ENCODE measurements at places on chromosomes 3 and 15.

- no peaks in the 10 kb centered on the region for H3K27me3 ChIP-seq
- DNase-seq, result no peak
- no peaks in the 10 kb centered on the region for H3K36me3 ChIP-seq
- no peak overlapping the region for H3K27ac ChIP-seq
- H3K4me3 ChIP-seq, result no peak overlapping the region
- H3K4me1 ChIP-seq, result peaks cover 2% of the 10 kb centered on the region
These were observed 9.6 kb upstream of the SMARCC1 start for GRCh38 chr3:47791193-47791855.

DNA sequence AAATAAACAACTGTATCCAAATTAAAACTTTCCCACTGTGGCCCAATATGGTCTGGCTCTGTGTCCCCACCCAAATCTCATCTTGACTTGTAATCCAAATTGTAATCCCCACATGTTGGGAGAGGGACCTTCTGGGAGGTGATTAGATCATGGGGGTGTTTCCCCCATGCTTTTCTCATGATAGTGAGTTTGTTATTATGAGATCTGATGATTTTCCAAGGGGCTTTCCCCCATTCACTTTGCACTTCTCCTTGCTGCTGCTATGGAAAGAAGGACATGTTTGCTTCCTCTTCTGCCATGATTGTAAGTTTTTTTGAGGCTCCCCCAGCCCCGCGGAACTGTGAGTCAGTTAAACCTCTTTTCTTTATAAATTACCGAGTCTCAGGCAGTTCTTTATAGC lies 55.0 kb downstream of the MINDY4B start:
- no peak overlapping the region for H3K27ac ChIP-seq
- peaks cover 7% of the 10 kb centered on the region for H3K27me3 ChIP-seq
- no peaks in the 10 kb centered on the region for H3K36me3 ChIP-seq
- no peak for DNase-seq
- no peak overlapping the region for H3K4me3 ChIP-seq

DNA sequence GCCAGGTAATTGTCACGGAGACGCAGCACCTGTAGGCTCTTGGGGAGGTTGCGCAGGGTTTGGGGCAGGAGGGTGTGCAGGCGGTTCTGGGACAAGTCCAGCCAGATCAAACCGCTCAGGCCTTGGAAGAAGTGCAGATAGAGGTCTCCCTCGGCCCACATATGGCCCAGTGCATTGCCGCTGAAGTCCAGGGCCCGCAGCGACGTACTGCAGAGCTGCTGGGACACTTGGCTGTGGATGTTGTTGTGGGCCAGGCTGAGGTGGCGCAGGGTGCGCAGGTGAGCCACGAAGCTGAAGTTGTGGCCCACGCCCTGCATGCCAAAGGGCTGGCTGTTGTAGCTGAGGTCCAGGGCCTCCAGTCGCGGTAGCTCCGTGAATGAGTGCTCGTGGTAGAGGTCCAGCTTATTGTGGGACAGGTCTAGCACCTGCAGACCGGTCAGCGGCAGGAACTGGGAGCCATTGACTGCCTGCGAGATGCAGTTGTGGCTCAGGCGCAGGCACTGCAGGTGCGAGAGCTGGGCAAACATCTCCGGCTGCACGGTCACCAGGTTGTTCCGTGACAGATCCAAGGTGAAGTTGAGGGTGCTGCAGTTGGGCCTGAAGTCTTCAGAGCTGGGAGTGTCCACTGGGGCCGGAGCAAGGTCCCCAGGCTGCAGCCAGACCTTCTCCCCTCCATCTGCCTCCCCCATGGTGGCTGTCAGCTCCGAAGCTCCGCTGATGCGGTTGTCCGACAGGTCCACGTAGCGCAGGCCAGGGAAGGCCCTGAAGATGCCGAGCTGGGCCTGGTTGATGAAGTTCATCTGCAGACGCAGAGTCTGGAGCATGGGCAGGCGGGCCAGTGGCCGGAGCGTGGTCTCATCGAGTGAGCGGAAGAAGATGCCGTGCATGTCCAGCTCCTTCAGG lies 2.9 kb downstream of the TLR9 start:
- no peaks in the 10 kb centered on the region for H3K27me3 ChIP-seq
- H3K27ac ChIP-seq, result peak overlapping the region; percentile 31
- H3K36me3 ChIP-seq, result no peaks in the 10 kb centered on the region
- H3K4me1 ChIP-seq, result peaks cover 57% of the 10 kb centered on the region
- peak overlapping the region; percentile 49 for H3K4me3 ChIP-seq

DNA sequence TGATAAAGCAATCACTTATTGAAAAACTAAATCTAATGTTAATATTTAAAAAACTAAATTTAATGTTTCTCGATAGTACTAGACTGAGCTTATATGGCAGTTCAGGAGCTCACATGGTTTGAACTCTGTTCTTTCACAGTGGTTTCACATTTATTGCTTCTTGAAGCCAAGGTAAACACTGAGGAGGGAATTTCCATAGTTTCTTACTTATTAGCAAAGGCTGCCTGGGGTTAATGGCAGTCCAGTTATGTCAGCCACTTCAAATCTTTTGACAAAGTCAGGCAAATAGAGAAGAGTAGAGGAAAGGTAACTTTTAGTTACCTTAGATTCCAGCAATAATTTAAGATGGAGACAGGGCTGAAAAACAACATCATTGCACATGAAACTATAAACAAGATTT lies 831.5 kb downstream of the ROBO2 start:
- H3K36me3 ChIP-seq, result no peaks in the 10 kb centered on the region
- no peak overlapping the region for H3K27ac ChIP-seq
- H3K4me1 ChIP-seq, result no peaks in the 10 kb centered on the region
- no peak for DNase-seq
- H3K27me3 ChIP-seq, result no peaks in the 10 kb centered on the region
- no peak overlapping the region for H3K4me3 ChIP-seq

- peaks cover 6% of the 10 kb centered on the region for H3K4me1 ChIP-seq
- no peak overlapping the region for H3K27ac ChIP-seq
- DNase-seq, result no peak
- no peak overlapping the region for H3K4me3 ChIP-seq
These were observed 51.2 kb downstream of the HACD2 start for GRCh38 chr3:123533554-123534159.

DNA sequence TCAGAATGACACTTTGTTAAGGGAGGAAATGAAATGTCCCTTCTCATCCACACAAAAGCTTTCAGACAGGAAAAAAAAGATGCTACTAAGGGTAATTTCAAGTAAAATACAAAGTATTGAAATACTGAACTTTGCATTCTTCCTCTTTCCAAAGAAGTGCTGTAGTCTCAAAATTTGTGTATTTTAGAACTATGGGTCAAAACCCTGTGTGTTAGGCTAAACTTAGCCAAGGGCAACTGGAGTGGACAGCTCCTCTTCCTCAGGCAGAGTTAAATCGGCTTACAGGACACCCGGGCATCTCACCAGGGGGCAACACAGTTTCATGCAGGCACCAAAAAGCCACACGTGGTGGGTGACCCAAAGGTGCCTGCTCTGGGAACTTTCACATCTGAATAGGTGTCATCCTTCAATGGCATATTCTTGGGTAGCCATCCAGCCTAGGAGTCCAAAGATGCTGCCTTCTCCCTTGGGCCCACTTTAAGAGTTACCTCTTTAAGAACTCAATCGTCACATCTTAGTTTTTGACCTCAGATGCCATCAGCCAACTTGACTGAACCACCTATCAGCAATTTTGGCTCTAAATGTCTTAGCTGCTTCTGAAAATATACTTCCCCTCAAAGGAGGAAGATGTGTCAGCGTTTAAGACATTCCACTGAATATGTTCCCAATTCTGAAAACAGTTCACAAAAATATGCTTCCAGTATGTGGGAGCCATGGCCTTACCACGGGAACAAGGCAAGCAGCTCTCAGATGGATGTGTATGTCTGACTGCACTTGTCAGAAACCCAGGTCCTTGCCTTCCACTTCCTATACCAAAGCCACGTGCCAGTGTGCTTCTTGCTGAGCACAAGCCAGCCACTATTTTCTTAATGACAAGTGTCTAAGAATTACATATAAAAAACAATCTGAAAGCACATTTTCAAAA lies 32.2 kb upstream of the MUC13 start:
- no peak overlapping the region for H3K27ac ChIP-seq
- no peak overlapping the region for H3K4me3 ChIP-seq
- H3K27me3 ChIP-seq, result peaks cover 9% of the 10 kb centered on the region
- no peak for DNase-seq

- no peak for DNase-seq
- peaks cover 3% of the 10 kb centered on the region for H3K27me3 ChIP-seq
- H3K4me1 ChIP-seq, result peaks cover 32% of the 10 kb centered on the region
- no peaks in the 10 kb centered on the region for H3K36me3 ChIP-seq
- no peak overlapping the region for H3K4me3 ChIP-seq
- H3K27ac ChIP-seq, result no peak overlapping the region
These were observed 202.2 kb upstream of the CMC1 start for GRCh38 chr3:28039234-28039633.

GRCh38 chr3:23949784-23950183 lies 4.7 kb downstream of the NR1D2 start:
- no peaks in the 10 kb centered on the region for H3K27me3 ChIP-seq
- no peak overlapping the region for H3K27ac ChIP-seq
- H3K36me3 ChIP-seq, result no peaks in the 10 kb centered on the region

DNA sequence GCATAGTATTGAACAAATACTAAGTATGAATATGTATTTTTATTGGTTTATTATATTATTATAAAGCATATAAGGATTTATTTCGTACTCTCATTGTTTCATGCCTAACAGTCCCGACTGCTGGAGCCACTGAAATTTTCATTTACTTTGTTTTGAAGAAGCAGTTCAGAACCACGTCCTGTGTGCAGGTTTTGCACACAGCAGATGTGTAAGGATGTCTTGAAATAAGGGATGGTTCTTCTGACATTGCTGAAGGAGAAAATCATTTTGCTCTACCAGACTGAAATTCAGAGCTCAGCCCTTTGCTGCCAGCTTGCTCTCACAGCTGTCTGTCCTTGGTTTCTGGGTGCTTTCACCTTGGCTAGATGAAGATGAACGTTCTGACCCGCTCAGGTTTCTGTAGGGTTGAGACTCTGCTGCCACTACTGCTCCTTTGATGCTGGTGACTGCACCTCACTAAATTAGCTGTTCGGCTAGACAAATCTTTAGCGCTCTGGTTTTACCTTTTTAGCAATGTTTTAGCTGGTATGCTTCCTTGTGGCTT lies 54.2 kb downstream of the UBE2E1 start:
- H3K27ac ChIP-seq, result no peak overlapping the region
- peaks cover 3% of the 10 kb centered on the region for H3K36me3 ChIP-seq
- H3K4me1 ChIP-seq, result peaks cover 24% of the 10 kb centered on the region
- H3K27me3 ChIP-seq, result no peaks in the 10 kb centered on the region
- DNase-seq, result no peak

DNA sequence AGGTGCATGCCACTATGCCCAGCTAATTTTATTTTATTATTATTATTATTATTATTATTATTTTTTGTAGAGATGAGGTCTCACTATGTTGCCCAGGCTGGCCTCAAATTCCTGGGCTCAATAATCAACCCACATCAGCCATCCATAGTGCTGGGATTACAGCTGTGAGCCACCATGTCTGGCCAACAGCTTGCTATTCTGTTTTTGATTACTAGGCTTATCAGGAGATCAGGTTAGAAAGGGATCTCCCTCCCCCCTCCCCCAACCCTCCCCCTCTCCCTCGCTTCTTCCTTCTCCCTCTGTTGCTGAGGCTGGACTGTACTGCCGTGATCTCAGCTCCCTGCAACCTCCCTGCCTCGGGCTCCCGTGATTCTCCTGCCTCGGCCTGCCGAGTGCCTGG lies 8.6 kb downstream of the CLN6 start:
- H3K4me1 ChIP-seq, result peaks cover 13% of the 10 kb centered on the region
- H3K27me3 ChIP-seq, result no peaks in the 10 kb centered on the region
- peaks cover 45% of the 10 kb centered on the region for H3K36me3 ChIP-seq
- H3K4me3 ChIP-seq, result no peak overlapping the region

DNA sequence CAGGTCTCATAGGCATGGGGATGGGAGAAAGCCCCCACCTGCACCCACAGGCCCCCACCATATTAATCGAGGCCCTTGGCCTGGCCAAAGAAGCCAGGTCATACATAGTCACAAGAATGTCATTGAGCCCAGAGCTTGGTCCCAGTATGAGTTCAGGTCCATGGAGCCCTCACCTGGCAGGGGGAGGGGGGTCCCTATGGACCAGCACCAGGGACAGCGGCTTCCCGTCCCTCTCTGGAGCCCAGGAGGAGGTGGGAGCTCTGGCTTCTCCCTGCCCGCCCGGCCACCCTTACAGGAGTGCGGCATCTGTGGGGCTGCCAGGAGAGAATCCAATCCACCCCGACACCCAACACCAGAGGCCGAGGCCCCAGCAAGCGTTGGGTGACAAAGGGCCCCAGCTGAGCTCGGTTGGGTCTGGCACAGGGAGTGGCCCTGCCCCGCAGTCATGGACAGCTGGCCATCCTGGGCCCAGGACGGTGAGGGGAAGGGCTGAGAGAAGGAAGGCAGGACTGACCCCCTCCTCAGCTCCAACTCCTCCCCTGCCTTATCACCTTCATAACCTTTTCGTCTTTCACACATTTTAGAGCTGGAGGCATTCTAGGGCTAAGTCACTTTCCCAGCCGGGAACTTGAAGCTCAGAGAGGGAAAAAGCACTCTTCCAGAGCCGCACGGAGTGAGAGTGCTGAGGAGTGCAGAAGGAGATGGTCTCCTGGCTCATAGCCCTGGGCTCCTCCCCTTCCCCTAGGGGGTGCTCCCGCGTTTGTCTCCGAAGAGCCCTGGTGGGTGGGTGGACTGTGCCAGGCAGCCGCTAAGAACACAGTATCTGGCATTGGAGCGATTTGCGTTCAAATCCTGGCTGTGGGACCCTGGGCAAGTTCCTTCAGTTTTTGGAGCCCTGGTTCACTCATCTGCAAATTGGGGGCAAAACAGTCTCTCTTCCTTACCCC lies 54.6 kb downstream of the ATP2B2 start:
- H3K27me3 ChIP-seq, result peaks cover 17% of the 10 kb centered on the region
- DNase-seq, result no peak
- no peak overlapping the region for H3K4me3 ChIP-seq
- no peaks in the 10 kb centered on the region for H3K36me3 ChIP-seq
- H3K27ac ChIP-seq, result no peak overlapping the region
- no peaks in the 10 kb centered on the region for H3K4me1 ChIP-seq

GRCh38 chr3:187169231-187169960 lies 27.9 kb upstream of the RTP1 start:
- no peaks in the 10 kb centered on the region for H3K36me3 ChIP-seq
- H3K4me1 ChIP-seq, result peaks cover 6% of the 10 kb centered on the region
- no peak overlapping the region for H3K4me3 ChIP-seq
- H3K27me3 ChIP-seq, result peaks cover 22% of the 10 kb centered on the region
- H3K27ac ChIP-seq, result no peak overlapping the region

DNA sequence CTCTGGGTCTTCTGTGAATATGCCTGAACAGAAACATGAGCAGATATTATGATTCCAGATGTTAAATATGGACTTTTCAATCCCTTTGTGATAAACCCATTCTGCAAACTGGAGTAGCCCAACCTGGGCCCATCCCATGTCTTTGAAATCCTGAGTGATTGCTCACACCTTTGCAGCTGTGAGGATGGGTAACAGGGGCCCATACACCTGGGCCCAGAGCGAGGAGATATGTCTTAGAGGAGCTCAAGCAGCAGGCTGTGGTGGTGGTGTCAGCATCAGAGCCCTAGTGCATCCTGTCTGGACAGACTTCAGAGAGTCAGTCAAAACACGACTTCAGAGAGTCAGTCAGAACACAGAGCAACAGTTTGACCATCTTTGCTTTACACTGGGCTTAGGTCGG lies 64.9 kb upstream of the LIMD1 start:
- peaks cover 15% of the 10 kb centered on the region for H3K4me1 ChIP-seq
- H3K27ac ChIP-seq, result no peak overlapping the region
- no peak for DNase-seq

- H3K27me3 ChIP-seq, result no peaks in the 10 kb centered on the region
- no peak overlapping the region for H3K27ac ChIP-seq
- H3K4me3 ChIP-seq, result no peak overlapping the region
- H3K36me3 ChIP-seq, result no peaks in the 10 kb centered on the region
These were observed 176.1 kb upstream of the RGMA start for GRCh38 chr15:93265111-93265556.
